ENCODE measurements at places on chromosomes 1 and 21.

- DNase-seq: no peak
Observed at GRCh38 chr1:234400773-234401172, 27.5 kb downstream of the COA6 start.

DNA sequence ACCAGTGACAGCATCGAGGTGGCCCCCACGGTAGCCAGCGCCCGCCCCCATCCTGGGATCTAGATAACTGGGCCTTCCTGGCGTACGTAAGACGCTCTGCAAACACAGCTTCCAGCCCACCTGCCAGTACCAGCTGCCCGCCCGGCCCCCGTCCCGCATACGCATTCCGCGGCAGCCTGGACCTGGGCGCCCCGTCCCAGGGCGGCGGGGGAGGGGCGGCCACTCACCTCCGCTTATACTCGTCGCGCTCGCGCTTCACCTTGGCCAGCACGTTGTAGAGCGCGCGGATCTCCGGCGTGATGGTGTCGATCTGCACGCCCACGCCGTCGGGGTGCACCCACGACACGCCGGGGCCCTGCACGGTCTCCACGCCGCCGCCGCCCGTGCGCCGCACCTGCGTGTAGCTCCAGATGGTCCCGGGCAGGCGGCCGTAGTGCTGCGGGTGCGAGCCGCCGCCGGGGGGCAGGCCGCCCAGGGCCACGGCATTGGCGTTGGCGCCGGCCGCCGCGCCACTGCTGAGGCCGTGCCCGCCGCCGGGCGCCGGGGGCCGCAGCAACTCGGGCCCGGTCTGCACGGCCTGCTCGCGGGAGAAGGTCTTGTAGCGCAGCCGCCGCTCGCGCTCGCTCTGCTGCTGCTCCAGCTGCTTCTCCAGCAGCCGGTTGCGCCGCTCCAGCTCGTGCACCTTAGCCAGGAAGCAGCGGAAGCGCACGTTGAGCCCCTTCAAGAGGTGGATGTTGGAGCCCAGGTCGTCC, 859 bp downstream of the IFFO2 start:
- peak; percentile 44 for DNase-seq

DNA sequence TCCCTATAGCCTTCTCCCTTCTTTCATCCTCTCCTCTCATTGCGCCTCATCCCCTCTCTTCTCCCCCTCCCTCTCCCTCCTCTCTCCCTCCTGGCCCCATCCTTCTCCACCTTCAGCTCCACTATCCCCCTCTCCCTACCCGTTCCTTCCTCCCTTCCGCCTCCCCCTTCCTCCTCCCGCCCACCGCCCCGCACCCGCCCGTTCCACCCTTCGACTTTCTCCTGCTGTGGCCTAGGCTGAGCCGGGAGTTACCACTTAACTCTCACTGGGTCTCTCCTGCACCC, 1.6 kb downstream of the NPR1 start:
- no peak for DNase-seq

DNA sequence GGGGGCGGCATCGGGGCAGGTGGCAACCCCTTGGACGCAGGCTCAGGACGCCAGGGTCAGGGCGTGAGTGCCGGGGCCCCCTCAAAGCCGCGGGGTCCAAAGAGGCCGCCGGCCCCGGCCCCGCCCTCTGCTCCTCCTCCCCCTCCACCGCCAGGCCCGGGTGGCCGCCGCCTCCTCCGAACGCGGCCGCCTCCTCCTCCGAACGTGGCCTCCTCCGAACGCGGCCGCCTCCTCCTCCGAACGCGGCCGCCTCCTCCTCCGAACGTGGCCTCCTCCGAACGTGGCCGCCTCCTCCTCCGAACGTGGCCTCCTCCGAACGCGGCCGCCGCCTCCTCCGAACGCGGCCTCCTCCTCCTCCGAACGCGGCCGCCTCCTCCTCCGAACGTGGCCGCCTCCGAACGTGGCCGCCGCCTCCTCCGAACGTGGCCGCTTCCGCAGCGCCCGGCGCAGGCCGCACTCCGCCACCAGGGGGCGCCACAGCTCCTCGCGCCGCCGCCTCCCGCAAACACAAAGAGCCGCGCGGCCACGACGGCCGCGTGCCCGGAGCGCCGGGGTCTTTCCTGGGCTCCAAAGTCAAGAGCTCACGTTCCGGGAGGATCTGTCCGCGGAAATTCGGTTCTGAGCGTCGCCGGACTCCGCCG, 19.3 kb upstream of the SAMD11 start:
- peak; percentile 84 for DNase-seq

- DNase-seq: no peak
Observed at GRCh38 chr1:226738421-226738994, 574 bp downstream of the ITPKB start.

- DNase-seq: no peak
Observed at GRCh38 chr1:30446508-30446907, 276.9 kb downstream of the MATN1 start.

DNA sequence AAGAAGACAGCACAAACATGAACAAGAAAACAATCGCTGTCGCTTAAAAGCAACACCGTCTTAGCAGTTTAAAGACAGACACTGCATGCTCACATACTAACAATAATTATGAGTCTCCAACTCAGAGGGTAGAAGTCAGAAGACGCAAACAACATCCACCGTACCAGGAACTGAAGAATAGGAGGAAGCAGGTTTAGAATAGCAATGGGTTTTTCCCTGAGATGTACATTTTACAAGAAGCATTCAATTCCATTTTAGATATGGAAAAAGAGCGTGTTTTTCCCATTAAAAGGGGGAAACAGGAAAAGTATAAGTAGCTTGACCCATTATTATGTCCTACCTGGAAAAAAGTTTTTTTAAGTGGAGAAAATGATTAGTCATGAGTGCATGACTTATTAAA, 34.5 kb upstream of the KCNE1 start:
- no peak for DNase-seq

- no peak for DNase-seq
Observed at GRCh38 chr1:34404804-34405203, 228.1 kb downstream of the C1orf94 start.

DNA sequence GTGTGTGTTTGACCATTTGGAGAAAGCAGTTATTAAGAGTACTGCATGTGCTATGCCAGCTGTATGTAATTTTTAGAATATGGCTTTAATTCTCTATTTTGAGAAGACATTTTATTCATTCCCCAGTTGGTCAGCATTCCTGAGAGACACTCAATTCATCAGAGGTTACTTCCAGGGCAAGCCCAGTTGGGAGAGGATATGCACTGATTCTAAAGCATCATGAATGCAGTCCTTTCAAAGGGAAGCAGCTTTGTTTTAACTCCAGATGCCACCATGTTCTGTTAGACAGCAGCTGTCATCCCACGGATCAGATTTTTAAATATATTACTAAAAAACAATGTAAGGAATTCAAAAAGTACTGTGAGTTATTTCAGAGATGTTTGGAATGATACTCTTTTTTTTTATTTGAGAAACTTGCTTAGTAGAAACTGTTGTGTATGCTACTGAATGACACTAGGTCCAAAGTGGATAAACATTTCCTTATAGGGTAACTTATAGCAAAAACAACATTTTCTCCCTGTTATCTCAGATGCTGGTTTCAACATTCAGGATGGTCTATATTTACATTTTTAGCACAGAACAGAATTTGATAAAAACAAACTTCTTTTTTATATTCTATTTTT, 149.5 kb upstream of the B3GALT2 start:
- no peak for DNase-seq

DNA sequence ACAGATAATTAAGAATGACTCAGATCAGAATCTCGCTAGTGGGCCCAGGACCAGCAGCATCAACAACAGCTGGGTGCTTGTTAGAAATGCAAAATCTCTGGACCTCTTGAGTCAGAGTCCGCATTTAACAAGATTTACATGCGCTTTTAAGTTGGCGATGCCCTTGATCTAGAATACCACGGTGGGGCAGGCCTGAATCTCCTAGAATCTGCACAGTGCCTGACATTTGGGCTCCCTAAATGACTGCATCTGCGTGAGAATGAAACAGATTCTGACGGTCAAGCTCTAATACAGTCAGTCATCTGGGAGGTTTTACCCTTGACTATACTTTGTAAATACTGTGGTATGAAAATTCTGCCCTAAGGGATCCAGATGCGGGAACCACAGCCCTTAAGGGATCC, 17.2 kb upstream of the RAB29 start:
- DNase-seq: no peak

DNA sequence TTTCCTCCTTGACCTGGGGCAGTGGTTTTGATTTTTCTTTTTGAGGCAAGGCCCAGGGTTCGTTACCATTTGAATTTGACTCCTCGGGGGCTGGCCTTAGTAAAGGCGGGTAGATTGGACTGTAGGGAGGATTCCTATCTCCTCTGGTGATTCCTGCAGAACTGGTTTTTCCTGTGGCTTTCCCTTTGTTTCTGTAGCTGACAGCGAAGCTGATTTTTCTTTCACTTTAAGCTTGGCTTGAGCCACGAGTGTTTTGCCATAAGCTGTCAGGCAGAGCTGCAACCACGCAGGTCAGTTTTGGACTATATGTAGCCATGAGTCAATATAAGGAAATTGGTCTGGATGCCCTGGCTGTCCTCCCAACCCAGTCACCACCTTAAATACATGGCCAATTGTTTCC, 28.7 kb upstream of the KCNJ15 start:
- DNase-seq: no peak

GRCh38 chr1:44103270-44104131, 15.1 kb upstream of the KLF17 start:
- no peak for DNase-seq

DNA sequence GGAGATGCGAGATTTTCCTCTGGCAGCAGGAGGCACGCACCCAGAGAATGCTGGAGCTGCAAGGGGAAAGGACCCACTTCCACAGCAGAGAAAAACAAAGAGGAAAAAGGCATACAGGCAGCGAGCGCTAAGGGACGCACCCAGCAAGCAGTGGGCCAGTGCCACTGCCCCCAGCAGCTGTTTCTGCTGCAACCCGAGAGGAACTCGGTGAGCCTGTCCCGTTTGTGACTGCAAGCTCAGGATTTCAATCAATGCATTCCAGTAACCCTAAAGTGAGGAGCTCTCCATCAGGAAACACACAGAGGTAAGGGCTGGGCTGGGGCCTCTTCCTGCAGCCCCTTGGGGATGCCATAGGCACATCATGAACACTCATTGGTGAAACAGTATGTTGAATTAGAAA, 58.7 kb downstream of the ACP6 start:
- no peak for DNase-seq

GRCh38 chr1:221040101-221040500, 160.9 kb downstream of the HLX start:
- DNase-seq: no peak
